AG20443 (cell line): ENCODE measurements at places on chromosomes 3 and 15.

DNA sequence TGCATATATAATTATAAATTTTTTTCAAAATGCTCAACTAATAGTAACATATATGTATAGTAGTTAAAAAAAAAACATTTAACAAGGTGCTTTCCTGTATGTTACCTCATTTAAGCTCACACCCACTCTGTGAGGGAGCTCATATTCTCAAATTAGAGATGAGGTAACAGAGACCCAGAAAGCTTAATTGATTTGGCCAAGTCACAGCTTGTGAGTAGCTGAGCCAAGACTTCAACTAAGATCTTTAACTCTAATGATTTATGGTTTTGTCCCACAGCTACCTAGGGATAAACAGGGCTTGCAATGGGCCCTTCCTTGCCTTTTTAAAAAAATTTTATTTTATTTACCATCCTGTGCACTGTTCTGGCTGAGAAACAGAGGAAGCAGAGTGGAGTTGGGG, 230.0 kb upstream of the GOLIM4 start:
- DNase-seq, result no peak

DNA sequence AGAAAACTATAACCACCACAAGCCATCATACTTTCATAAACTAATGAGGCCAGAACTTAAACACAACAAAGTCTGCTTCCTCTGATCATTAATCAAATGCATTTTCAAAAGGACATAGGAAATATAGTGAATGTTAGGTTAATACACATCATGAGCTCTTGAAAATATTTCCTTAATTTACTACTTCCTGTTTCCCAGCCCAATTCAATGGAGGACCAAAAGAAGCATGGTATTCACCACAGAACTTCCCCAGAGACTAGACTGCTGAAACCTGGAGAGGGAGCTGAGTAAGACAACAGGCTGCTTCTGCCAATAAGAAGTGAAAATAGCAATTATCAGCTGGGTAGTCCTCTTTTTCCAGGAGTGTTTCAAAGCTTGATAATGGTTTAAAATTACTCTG, 250.3 kb downstream of the ULK4 start:
- DNase-seq, result peak; percentile 38

- no peak for DNase-seq
These were observed 230.4 kb upstream of the BHLHE40 start for GRCh38 chr3:4748701-4749378.

DNA sequence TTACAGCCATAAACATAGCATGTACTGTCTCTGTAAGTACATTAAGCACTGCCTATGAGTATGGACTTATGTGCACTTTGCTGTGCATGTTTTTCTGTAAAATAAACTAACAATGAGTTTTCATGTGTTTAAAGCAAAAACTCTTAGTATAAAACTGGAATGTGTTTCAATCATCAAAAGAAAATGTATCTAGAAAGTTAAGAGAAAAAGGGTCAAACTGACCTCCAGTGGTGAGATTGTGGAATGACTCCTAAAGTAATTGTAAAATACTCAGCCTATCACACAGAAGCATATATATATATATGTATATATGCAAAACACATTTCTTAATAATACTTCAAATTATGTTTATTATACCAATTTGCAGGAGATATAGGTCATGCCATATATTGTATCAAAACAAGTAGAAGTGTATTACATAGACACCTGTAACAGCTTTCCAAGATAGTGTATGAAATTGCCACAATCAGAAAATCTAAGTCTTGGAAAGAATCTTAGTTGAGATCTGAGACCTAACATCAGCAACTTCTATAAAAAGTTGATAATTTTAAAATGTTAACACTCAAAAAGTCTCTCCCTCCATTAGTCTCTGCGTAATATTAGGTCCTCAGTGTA, 199.6 kb downstream of the FMN1 start:
- peak; percentile 41 for DNase-seq

DNA sequence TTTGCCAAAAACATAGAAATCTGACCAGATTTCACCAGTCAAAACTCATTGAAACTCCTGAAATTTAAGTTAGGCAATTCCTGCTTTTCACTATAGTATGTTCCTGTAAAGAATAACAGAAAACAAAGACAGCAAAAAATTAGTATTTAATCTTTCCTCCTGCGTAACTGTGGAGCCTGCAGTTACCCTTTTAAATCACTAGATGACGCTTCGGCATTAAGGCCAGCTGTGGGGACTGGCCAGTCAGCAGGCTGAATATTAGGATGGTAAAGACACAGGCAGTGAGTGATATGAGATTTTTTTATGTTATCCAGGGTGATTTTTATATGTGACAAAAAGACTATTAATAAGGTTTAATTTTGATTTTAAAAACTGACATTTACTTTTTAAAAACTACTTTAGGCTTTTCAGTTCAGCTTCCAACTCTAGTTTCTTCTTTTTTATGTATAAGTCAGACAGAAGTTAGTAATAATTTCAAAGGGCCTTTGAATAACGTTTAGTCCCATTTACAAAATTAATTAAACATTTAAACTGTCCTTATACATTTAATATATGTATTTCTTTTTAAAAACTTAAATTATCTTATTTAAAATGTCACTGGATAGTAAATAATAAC, 165.1 kb downstream of the PPM1L start:
- DNase-seq, result peak; percentile 80

GRCh38 chr15:37758412-37758811, 176.0 kb upstream of the TMCO5A start:
- DNase-seq, result no peak

GRCh38 chr3:173865900-173866498, 468.5 kb downstream of the NLGN1 start:
- DNase-seq, result no peak

DNA sequence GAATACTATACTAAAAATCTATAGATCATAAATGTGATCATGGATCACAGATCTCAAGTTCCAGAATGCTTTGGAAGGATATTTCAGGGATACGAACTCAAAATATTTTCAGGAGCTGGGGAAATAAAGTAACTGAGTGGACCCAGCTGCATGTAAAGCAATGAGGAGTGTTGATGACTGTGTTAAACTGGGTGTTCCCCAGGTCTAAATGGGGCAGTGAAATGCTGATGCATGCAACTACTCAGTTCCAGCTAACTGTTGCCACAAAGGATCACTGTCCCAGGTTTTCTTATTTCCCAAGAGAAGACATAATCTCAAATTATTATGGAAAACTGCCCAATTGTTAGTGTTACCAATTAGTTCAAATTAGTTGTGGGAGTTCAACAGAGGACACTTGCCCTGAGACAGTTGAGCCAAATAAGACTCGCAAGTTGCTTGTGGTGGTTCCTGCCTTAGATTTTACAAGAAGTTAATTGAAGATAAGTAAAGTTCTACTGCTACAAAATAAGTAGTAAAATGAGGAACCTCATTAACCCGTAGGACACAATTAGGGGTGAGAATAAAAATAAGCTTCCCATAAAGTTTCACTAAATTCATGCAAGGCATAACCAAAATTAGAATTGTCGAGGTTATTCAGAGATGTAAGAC, 66.3 kb upstream of the IL12A start:
- DNase-seq, result no peak

- peak; percentile 61 for DNase-seq
These were observed 68.7 kb downstream of the TRAK1 start for GRCh38 chr3:42159706-42160472.

GRCh38 chr15:36506733-36507356, 72.6 kb upstream of the CDIN1 start:
- DNase-seq, result no peak

- DNase-seq, result no peak
These were observed 116.8 kb downstream of the CHST2 start for GRCh38 chr3:143236226-143236964.

DNA sequence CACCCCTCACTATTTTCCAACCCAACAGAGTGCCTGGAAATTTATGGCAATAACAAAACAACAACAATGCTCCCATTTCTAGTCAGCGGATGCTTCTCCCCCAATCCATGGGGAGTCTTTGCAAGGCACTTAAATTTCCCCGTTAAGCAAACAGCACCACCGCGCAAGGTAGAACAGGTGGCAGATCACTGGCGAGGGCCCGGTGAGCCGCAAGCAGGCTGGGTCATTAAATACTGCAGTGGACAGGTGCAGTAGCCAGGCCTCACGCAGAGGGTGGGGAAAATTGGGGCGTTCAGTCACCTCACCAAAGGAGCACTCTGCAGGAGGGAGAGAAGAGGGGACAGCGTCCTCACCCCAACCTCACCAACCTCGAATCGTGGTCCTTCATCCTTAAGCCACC, 147.5 kb downstream of the NTRK3 start:
- no peak for DNase-seq

- no peak for DNase-seq
These were observed 802.5 kb upstream of the DPPA4 start for GRCh38 chr3:110139821-110140220.

- no peak for DNase-seq
These were observed 6.2 kb upstream of the RBMS3 start for GRCh38 chr3:29274667-29275066.

- no peak for DNase-seq
These were observed 54.5 kb upstream of the UBE2E1 start for GRCh38 chr3:23751212-23751723.
